ENCODE measurements at places on chromosomes 12 and 14.

GRCh38 chr12:65308601-65309071 is 30.2 kb downstream of the MSRB3 start:
- DNase-seq: no peak

- no peak for DNase-seq
Observed at GRCh38 chr12:3186546-3187215, 109.5 kb downstream of the TSPAN9 start.

DNA sequence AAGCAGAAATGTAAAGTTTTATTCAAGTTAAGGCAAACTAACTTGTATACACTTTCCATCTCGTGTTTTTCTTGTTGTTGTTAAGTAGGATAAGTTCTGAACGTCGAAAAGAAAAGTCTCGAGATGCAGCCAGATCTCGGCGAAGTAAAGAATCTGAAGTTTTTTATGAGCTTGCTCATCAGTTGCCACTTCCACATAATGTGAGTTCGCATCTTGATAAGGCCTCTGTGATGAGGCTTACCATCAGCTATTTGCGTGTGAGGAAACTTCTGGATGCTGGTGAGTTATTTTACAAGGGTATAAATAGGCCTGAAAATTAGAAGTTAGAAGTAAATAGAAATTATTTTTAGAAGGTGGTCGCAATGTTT is 25.0 kb downstream of the HIF1A start:
- no peak for DNase-seq

DNA sequence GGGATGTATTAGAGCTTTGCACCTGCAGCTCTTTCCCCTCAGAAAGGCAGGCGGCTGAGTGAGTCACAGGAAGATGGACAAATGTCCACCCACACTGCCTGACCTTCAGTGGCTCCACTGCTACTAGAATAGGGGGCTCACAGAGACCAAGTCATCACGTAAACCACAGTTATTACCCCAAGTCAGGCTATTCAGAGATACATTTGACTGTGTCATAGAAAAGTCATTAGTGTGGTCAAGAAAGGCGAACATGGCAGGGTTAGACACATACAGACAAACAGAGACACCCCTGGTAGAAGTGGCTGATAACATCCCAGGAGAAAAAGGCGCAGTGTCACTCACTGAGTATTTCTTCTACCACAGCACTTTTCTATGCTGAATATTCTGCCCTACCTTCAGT is 36.0 kb downstream of the GCH1 start:
- no peak for DNase-seq

- DNase-seq: no peak
Observed at GRCh38 chr12:57549909-57550640, at the start of gene KIF5A. KIF5A (plus strand) TSS chr12:57550044; CDS start chr12:57550272, 228 bp downstream.

- no peak for DNase-seq
Observed at GRCh38 chr12:76664731-76665130, 99.2 kb upstream of the ZDHHC17 start.

DNA sequence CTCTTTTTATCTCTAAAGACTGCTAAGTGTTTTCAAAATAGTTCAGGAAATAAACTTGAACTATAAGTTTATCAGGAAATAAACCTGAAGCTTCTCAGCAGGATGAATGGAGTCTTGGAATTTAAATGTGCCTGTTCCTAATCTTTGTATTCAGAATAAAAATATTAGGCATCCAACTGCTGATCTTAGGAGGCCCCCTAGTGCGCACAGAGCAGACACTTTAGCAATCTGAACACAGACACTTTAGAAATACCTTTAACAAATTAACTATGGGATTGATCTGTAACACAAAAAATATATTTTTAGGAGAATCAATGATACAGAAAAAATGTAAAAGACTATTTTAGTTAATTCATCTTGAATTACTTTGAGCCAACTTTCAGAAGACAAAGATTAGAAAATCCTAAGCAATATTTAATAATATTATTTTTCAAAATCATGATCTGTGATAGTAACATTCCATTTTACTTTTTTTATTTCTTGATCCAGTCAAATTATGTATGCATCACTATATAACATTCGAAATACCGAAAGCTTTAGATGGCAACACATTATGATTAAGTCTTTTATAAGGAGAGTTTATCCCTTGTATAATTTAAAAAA is 80.9 kb downstream of the SLC41A2 start:
- DNase-seq: peak; percentile 5

DNA sequence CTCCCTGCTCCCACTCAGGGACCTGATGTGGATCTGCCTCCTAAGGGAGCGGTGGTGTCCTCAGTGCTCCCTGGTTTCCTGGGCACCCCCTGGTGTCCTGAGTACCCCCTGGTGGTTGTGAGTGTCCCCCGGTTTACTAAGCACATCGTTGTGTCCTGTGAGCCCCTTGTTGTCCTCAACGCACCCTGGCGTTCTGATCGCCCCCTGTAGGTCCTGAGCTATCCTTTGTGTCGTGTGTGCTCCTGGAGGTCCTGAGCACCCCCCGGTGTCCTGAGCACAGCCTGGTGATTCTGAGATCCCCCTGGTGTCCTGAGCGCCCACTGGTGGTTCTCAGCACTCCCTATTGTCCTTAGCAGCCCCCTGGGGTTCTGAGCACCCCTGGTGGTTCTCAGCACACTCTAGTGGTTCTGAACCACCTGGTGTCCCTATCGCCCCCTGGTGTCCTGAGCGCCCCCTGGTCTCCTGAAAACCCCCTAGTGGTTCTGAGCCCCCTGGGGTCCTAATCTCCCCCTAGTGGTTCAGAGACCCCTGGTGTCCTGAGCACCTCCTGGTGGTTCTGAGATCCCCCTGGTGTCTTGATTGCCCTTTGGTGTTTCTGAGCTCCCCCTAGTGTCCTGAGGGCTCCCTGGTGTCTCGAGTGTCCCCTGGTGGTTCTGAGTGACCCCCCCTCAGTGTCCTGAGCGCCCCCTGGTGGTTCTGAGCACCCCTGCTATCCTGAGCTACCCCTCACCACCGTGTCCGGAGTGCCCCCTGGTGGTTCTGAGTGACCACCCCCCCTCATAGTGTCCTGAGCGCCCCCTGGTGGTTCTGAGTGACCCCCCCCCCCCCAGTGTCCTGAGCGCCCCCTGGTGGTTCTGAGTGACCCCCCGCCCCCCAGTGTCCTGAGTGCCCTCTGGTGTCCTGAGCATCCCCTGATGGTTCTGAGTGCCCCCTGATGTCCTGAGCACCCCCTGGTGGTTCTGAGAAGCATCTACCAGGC is 615.1 kb downstream of the TMEM121 start:
- DNase-seq: no peak

DNA sequence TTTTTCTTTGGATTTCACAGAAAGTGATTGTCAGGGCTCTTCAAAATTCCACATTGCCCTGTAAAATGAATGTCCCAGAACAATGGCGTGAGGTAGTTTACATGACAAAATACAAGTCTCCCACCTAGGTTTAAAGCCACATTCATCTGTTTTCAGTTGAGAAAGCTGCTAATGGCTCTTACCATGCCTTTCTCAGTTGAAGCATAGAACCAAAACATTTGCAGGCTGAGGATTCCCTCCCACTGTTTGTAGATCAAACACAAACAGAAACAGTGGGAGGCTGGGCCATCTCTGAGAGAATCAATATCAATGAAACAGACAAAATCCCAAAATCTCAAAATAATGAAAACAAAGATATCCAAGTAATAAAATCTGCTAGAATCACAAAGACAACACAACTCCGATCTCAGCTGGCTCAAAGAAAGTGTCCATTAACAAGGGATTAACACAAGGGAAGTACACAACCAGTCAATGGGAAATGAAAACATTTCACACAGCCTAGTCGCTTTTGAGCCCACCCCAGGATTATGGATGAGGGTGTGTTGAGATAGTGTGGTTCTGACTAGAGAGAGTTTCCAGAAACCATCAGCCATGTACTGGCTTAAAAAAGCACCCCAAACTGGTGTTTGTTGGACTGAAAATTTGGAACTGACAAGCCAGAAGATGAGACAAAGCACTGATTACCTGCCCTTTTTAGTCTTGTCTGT is 54.5 kb upstream of the TMEM260 start:
- no peak for DNase-seq

DNA sequence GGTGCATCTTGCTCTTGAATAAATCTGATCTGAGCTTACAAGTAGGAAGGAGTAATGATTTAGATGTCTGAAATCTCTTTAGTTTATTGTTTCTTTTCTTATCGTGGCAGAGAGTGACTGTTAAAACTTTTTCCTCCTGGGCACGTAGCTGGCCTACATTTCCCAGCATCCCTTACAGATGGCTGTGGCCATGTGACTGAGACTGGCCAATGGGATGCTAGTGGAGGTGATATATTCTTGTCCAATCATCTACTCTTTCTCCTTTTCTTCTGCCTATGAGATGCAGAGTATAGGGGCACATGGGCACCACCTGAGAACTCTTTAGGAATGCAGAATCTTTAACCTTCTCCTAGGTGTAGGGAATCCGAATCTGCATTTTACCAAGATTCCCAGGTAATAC is 237.3 kb downstream of the RGS6 start:
- DNase-seq: no peak

- DNase-seq: no peak
Observed at GRCh38 chr14:92273166-92273565, 49.8 kb upstream of the SLC24A4 start.

DNA sequence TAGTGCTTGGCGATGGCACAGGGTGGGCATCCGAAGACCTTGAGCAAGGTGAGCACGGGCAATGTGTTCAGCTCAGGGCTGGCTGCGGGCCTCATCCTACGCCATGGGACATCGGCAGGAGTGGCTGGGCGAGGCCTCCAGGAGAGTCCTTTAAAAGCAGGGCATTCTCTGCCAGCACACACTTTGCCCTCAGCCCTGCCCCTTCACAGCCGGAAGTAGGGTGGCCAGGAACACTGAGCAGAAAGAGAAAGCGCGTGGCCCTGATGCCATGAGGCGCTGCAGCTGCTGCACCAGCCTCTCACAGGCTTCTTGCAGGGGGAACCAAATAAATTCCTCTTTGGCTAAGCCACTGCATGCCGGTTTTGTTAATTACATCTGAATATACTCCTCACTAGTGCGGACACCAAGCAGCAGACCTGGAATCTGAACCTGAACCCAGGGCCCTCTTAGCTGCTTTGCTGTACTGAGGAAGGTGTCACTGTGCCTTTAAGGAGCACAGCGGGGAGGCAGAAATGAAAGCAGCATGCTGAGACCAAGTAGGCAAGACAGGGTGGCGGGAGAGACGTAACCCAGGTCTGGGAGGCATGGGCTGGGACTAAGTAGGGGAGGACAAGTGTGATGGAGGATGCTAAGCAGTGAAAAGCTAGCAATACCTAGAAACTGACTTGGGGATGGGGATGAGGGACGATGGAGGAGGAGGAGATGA is 155.2 kb downstream of the TTC7B start:
- no peak for DNase-seq

GRCh38 chr14:23697680-23698079 is 61.5 kb downstream of the DHRS2 start:
- no peak for DNase-seq

DNA sequence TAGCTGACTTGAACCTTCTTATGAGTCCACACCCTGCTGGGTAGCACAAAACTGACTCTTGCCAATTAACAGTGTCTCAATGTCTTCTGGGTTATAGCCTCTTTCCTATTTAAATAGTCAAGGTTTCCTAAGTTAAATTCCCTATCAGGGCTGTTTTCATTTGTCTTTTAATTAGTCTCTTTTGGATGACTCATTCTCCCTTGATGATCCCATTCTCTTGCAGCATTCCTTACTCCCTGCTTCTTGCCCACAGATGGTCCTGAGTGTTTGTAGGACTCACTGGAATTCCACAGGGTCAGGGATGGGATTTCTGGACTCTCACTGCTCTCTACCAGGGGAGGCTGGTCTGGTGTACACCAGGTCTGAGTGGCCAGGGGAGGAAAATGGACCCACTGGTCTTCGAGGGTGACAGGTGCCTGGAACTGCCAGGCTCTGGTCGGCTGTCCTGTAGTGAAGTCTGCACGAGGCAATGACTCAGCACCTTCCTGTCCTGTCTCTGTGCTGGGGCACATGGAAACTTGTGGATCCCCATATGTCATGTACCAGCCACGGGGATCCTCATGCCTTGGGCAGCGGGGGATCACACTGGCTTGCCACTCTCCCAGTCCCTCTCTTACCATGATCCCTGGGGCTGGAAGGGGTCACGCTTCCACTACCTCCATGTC is 236.5 kb upstream of the PELI2 start:
- no peak for DNase-seq

GRCh38 chr12:3311491-3312103 is 179.4 kb upstream of the PRMT8 start:
- DNase-seq: no peak

DNA sequence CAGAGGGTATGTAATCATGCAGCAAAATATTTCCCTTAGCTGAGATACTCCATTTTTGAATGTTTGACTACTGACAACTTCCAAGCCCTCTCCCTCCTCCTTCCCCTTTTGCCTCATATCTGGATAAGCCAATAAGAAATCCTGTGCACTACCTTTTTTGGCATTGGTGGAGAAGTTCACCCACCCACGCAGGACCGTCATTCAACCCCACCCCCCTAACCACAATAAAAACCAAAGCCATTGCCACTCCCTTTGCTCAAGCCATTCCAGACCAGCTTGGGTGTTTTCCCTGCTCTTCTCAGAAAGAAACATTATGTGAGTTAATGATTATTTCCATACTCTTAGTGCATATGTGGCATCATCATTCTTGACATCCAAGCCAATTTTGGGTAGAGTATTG is 176.7 kb downstream of the PTPN11 start:
- no peak for DNase-seq

- no peak for DNase-seq
Observed at GRCh38 chr12:62794218-62794583, 140.7 kb downstream of the PPM1H start.

- DNase-seq: no peak
Observed at GRCh38 chr14:92259613-92260357, 63.2 kb upstream of the SLC24A4 start.

DNA sequence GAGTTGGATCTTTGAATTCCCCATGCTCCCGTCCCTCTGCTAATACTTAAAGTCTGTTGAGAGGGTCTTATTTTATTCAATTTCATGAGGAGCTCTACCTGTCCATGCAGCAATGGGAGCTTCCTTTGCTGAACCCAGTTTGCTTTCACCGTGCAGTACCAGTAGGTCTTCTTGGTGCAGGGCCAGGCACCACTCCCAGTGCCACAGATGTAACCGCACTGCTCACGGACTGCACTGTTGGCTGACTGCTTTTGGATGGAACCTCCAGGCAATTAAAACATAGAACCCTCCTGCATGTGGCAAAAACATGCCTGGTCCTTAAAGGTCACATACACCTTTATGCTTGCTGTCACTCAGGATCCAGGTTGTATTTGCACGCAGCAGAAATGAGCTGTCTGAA is 9.3 kb upstream of the CABP1 start:
- DNase-seq: no peak

DNA sequence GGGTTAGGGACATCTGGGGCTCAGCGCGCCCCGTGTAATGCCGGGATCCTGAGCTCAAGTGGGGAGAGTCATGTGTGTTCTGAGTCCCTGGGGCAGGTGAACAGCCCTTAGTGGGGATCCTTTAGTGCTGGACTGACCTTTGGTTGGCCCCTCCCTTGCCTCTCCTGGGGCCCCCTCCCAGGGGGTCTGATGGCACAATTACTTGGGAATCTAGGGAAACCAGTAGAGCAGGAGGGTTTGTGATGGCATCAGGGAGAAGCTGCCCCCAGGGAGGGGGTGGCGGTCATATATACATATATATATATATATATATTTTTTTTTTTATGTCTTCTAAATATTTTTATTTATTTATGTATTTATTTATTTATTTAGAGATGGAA is at the start of gene MORN3:
MORN3 (minus strand) TSS at position 134 of the 380 bp plus-strand sequence. CDS start 171 bp downstream, outside the sequence.
- DNase-seq: no peak

- DNase-seq: no peak
Observed at GRCh38 chr12:124217508-124218242, 77.2 kb upstream of the RFLNA start.

Measured in NCI-H1436 treated with DMSO at 0.1 percent for 48 hours (cell line).